CD8-positive, alpha-beta memory T cell (primary cell): ENCODE measurements at places on chromosomes 16 and 17.

- H3K27me3 ChIP-seq = no peaks in the 10 kb centered on the region
- no peaks in the 10 kb centered on the region for H3K36me3 ChIP-seq
- DNase-seq = no peak
These were observed 62.2 kb downstream of the DHRS7C start for GRCh38 chr17:9729034-9729650.

DNA sequence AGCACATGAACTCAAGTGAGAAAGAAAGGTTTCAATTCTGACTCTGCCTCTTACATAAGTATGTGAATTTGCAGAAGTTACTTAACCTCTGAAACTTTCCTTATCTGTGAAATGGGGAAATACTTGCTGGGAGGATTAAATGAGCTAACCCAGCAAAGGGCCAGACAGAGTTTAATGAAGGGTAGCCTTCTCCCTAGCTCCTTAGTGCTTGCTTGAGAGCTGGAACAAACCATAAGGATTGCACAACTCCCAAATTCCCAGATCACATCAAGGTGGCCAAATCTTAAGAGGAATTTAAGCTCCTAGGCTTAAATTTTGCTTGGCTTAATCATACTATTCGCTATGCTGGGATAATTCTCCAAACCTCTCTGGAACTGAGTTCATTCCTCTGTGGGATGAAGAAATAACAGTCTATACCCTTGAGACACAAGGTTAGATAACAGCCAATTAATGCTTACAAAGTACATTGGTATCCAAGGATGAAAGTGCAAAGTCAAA, 11.8 kb upstream of the WSB1 start:
- no peaks in the 10 kb centered on the region for H3K27me3 ChIP-seq
- no peaks in the 10 kb centered on the region for H3K4me1 ChIP-seq
- no peak overlapping the region for H3K4me3 ChIP-seq
- no peak for DNase-seq
- no peak overlapping the region for H3K27ac ChIP-seq
- H3K36me3 ChIP-seq = no peaks in the 10 kb centered on the region

DNA sequence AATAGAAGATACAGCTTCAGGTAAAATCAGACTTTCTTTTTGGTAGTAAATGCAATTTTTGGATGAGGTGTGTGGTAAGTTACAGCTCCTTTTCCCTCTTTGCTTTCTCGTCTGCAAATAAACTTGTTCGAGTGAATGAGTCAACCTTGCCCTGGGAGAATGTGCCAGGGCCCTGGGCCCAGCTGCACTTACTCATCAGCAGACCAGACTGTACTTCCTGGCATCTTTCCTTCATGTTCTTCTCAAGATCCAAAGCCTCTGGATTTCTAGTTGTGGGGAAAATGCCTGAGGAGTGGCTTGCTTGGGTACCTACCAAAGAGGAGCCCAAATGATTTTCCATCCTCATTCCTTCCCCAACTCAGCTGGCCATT, 5.4 kb upstream of the G6PC1 start:
- no peaks in the 10 kb centered on the region for H3K4me1 ChIP-seq
- peaks cover 4% of the 10 kb centered on the region for H3K27me3 ChIP-seq
- no peak for DNase-seq

GRCh38 chr16:2023092-2024031, 3.3 kb upstream of the NHERF2 start:
- peaks cover 31% of the 10 kb centered on the region for H3K4me1 ChIP-seq
- no peaks in the 10 kb centered on the region for H3K36me3 ChIP-seq
- H3K4me3 ChIP-seq = peak overlapping the region; percentile 50
- peak overlapping the region; percentile 25 for H3K27ac ChIP-seq
- peaks cover 15% of the 10 kb centered on the region for H3K27me3 ChIP-seq

DNA sequence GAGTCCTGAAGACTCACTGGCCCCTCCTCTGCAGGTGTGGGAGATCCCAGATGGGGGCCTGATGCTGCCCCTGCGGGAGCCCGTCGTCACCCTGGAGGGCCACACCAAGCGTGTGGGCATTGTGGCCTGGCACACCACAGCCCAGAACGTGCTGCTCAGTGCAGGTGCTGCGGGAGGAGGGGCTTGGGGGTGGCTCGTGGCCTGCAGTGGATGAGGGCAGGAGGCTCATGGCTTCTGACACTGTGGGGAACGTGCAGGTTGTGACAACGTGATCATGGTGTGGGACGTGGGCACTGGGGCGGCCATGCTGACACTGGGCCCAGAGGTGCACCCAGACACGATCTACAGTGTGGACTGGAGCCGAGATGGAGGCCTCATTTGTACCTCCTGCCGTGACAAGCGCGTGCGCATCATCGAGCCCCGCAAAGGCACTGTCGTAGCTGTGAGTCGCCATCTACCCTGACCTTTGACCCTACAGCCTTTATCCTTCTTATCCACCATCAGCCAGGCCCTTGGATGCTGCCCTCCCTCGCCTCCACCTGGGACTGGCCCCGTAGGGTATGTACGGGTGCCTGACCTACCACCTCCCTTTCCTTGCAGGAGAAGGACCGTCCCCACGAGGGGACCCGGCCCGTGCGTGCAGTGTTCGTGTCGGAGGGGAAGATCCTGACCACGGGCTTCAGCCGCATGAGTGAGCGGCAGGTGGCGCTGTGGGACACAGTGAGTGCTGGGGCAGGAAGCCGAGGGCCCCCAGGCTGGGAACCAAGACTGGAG, 3.6 kb downstream of the CORO1A start:
- H3K4me3 ChIP-seq = peak overlapping the region; percentile 99
- H3K36me3 ChIP-seq = peaks cover 35% of the 10 kb centered on the region
- DNase-seq = peak; percentile 83
- peaks cover 31% of the 10 kb centered on the region for H3K4me1 ChIP-seq

DNA sequence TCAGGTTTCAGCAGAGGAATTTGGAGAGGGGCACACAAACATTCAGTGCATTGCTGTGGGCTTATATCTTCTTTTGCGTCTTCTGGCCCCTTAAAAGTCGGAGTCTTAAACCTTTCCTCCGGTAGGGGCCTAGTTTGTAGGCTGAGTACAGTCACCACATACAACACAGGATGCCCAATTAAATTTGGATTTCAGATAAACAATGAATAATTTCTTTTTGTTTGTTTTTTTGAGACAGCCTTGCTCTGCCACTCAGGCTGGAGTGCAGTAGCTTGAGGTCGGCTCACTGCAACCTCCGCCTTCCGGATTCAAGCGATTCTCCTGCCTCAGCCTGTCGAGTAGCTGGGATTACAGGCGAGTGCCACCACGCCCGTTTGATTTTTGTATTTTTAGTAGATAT, 26.7 kb upstream of the ADORA2B start:
- H3K36me3 ChIP-seq = no peaks in the 10 kb centered on the region
- no peak for DNase-seq
- no peak overlapping the region for H3K4me3 ChIP-seq
- H3K4me1 ChIP-seq = no peaks in the 10 kb centered on the region
